Neuronal stem cell (in vitro differentiated cells): ENCODE measurements at places on chromosomes 2 and 18.

- no peak for DNase-seq
Observed at GRCh38 chr2:174609261-174609660, 11.7 kb upstream of the WIPF1 start.

DNA sequence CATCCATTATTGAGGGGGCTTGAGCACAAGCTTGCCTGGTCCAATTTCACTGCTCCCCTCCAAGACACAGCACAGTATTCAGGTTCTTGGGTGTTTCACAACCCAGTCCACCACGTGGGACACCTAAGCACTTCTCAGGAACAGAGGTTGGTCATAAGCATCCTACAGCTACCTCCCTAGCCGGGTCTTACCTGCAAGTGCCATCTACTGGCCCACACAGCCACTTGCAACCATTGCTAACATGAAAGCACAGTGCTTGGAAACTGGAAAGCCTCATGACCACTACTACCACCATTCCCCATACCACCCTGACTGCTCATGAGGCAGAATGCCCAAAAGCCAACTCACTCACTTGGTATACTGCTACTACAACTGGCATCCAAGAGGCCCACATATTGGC is 105.7 kb upstream of the RPRM start:
- no peak for DNase-seq

GRCh38 chr2:25586726-25587144 is 86.6 kb downstream of the DTNB start:
- DNase-seq = no peak

DNA sequence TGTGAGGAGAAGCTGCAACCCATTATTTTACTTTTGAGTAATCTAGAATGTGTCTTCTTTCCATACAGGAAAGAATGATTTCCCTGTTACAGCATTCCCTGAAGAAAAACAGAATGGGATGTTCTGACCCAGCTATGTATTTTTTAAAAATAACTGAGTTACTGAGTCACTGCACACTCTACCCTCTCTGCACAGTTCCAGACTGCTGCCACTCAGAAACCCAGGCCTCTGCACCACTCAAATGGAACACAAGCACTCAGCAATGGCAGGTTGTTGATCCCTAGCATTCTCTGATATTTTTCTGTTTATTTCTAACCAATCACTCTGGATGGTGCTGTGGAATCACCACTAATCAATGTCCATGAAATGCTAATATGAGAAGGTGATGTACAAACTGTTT is 1300.0 kb upstream of the FAM98A start:
- DNase-seq = no peak

- no peak for DNase-seq
Observed at GRCh38 chr2:238314576-238314975, 5.7 kb upstream of the TRAF3IP1 start.

DNA sequence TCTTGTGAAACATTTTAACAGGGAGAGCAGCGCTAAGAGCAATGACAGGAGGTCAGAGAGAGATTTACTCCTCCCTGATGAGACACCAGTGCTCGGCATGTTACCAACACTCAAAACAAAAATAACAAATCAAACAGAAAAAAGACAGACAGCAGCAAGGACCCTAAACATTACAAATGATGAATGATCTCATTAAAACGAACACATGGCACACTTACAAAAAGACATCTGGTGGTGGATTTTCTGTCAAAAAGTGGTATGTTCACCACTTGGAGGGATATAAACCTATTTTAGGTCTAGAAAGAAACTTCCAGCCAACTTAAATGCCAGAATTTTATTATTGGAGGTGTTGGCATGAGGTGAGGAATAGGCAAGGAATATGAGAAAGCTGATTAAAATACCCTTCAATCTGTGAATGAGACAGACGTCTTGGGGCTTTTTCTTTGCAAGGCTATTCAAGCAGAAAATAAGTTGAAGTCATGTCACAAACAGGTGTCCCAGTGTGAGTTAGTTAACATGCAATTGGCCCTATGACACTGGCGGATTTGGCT is 112.8 kb downstream of the PRELID3A start:
- peak; percentile 11 for DNase-seq
